ENCODE measurements at places on chromosomes 1 and 21.

- DNase-seq: no peak
Observed at GRCh38 chr1:223312705-223313414, 51.1 kb downstream of the SUSD4 start.

DNA sequence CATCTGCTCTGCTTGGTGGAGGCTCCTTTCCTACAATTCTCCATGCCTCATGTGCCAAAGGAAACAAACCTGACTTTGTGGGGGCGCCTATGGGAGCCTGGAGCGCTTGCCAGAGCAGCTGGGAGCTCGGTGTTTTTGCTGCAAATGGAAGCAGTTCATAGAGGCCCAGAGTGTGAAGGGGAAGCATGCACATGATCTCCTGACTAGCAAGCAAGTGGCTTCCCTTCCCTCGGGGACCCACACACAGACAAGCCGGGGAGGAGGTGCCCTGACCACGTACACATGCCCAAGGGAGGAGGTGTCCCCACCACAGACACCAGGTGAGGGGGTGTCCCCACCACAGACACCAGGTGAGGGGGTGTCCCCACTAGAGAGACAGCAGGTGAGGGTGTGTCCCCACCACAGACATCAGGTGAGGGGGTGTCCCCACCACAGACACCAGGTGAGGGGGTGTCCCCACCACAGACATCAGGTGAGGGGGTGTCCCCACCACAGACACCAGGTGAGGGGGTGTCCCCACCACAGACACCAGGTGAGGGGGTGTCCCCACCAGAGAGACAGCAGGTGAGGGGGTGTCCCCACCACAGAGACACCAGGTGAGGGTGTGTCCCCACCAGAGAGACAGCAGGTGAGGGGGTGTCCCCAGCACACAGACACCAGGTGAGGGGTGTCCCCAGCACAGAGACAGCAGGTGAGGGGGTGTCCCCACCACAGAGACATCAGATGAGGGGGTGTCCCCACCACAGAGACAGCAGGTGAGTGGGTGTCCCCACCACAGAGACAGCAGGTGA is 106.8 kb downstream of the CRYAA start:
- no peak for DNase-seq

- DNase-seq: no peak
Observed at GRCh38 chr1:53625049-53625448, 113.9 kb downstream of the GLIS1 start.

DNA sequence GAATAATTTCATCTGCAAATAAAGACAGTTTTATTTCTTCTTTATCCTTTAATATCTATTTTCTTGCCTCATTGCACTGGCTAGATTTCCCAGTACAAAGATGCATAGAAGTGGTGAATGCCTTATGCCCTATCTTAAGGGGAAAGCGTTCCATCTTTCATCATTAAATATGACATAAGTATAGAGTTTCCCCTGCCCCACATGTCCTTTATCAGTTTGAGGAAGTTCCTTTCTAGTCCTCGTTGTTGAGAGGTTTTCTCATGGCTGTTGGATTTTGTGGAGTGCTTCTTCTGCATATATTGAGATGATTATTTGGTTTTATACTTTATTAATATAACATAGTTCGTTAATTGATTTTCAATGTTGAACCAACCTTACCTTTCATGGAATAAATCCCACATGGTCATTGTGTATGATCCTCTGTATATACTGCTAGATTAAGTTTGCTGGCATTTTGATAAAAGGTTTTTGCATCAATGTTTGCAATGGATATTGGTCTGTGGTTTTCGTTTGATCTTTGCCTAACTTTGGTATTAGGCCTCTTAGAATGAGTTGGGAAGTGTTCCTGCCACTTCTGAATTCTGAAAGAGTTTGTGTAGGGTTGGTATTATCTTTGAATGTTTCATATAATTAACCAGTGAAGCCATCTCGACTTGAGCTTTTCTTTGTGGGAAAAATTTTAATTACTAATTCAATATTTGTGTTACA is 15.6 kb downstream of the PRKACB start:
- no peak for DNase-seq

DNA sequence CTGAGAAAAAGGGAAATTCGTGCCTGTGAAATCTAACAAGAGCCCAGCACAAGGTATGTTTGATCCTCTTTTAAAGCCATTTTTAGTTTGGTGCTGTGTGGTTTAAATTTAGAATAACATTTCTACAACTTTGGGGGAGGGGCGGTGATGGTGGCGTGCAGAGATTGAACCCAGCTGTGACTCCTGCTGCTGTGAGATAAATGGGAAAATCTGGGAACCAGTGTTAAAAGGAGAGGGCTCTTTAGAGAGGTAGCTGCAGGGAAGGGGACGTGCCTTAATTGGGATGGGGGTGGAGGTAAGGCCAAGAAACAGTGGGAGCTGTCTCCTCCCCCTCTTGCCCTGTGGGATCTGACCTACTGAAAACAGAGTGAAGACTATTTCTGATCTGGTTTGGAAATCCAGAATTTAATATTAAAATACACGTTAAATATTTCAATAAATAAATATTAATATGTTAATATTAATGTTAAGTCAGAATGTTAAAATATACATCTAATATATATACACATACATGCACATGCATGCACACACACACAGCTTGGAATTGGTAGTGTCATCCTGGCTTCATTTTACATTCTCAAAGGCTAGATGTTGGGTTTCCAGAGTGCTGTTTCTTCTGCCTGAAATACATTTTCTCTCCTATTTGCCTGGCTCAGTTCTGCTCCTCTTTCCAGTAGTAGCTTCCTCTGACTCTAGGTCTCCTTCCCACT is 30.1 kb upstream of the DNAJC6 start:
- DNase-seq: no peak

DNA sequence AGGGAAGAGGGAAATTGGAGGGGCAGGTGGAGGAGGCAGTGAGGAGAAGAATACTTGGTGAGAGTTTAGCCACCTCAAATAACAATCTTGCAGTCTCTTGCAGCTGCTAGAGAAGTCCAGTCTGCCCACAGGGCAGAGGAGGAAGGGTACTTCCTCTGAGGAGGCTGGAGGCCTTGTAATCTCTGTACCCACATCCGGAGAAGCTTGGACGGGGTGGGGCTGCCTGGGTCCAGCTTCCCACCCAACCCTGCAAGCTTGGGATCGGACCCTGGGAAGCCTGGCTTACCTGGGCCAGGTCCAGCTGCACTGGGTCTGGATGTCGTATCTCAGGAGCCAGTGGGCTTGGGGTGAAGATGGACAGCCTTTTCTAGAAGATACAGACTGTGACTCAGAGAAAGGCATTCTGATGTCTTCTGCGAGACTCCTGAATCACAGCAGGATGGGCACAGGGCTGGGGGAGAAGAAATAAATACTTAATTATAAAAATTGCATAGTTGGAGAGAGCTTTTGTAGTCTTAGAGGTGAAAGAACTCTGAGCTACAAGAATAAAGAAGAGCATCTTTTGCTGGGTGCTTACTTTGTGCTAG is 111.8 kb upstream of the JUN start:
- no peak for DNase-seq

DNA sequence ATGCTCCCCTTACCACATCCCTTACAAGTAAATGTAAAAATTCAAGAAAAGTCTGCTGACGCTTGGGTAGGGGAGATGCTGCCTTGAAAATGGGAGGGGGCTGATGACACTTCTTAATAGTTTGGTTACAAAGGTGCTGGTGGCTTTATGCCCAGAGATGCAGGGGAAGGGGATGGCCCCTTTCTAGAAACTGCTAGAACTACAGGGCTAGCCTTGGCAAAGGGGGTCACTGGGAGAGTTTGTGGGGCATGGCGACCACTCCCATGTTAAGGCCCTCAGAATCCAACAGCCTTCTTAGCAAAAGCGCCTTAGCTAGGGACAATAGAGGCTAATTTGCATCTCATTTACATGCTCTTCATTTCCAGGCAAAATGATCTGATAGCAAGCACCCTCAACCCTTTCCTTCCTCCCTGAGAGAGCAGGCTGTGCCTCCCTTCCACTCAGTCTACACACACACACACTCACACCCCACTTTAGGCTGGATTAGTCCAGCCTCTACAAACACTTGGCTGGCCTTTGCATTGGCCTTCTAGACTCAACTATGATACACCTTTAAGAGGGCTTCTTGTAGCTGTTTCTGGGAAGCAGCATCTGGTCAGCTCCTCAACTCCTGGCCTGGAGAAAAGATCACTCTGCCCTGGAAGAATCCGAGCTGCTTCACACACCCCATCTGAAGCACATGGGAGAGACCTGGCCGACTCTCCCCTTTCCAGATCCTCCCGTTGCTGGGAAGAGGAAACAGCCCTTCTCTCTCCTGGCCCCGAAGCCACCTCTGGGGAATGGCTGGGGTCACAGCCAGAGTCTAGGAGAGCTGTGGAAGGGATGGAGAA is 1.7 kb downstream of the SEMA6C start:
- DNase-seq: no peak

DNA sequence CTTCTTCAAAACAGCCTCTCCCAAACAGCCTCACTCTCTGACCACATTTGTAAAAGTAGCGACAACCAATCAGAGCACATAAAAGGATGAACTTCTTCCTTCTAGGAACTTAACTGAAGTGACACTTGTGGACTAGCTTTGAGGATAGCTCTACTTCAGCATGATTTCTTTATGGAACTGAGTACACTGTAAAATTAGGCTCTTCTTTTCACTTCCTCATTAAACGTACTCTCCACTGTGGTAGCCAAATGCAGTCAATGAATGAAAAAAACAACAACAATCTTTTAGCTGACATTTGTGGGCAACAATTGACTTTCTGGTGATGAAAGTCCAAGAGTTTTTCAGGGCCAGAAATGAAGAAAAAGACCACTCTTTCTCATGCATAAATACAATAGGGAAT is 9.6 kb downstream of the LRRC53 start:
- DNase-seq: no peak

- no peak for DNase-seq
Observed at GRCh38 chr1:244837597-244838258, 2.3 kb downstream of the COX20 start.

GRCh38 chr1:219666242-219666641 is 53.3 kb upstream of the ZC3H11B start:
- DNase-seq: no peak

DNA sequence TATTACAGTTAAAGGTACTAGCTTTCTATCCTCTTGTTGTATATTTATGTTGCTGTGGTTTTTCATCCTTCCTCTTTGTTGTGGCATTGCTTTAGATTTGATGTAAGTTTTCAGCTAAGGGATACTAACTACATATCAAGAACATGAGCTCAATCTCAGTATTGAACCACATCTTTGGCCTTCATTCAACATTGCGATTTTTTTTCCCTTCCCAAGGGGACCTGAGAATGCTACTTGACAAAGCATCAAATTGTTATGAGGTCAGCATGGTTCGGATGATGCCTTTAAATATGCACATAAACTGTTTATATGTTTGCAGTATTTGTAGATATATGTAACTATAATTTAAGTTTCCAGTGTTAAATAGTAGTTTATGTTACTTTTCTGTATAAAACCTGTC is 31.7 kb upstream of the GPR88 start:
- no peak for DNase-seq

DNA sequence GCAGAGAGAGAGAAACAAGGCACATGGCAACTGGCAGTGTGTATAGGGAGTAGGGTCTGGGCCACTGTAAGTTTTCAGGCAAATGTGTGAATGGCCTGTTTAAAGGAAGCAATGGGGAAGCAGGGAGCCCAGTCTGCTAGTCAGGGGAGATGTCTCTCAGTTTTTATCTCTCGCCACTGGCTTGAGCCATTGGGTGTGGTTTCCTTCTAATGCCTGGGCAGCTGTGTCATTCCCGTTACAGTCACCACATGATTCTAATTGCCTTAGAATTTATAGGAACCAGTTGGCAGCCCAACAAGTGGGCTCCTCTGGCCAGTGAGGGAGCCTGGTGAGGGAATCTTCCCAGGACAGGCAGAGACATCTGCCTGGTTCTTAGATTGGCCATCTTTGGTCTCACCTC is 182.4 kb downstream of the DISC1 start:
- DNase-seq: no peak

- DNase-seq: no peak
Observed at GRCh38 chr1:226534645-226535044, 13.9 kb upstream of the STUM start.

- DNase-seq: no peak
Observed at GRCh38 chr1:3787349-3787715, 9.0 kb downstream of the LRRC47 start.

GRCh38 chr1:35668506-35668905 is 27.2 kb upstream of the PSMB2 start:
- no peak for DNase-seq

DNA sequence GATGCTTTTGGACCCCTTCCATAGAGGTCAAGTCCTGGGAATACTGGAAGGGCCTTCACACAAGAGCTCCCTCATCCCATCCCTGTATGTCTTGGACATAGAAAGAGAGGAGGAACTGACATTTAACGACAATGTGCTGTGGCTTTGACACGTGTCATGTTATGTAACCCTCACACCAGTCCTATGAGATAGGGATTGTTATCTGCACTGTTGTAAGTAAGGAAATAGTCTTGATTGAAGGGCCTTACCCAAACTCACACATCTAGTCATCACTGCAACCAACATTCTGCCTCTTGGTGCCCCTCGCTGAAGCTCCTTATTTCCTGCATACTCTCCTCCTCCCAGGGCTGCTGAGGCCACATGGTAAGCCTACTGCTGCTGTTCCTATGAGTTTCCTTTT is 63.7 kb upstream of the ANGPTL1 start:
- no peak for DNase-seq

DNA sequence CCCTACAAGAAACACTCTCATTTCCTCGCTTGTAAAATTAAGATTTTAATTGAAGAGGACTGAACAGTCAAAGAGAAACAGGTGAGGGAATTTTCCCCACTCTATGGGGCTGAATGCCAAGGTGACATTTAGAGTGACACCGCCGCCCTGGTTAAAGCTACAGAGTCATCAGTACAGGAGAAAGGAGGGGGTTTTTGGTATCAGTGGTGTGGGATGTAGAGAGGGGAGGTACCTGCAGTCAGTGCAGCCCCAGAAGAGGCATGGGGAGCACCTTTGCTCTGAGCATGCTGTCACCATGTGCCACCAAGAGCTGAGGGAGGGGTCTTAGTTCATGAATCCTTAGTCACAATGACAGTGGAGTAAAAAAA is 2.8 kb downstream of the DIRAS3 start:
- no peak for DNase-seq

GRCh38 chr1:153831026-153831425 is 55.8 kb downstream of the SLC27A3 start:
- DNase-seq: no peak

- no peak for DNase-seq
Observed at GRCh38 chr1:9628541-9629444, 22.7 kb upstream of the PIK3CD start.

- no peak for DNase-seq
Observed at GRCh38 chr1:31723828-31724359, 20.1 kb upstream of the COL16A1 start.

- DNase-seq: no peak
Observed at GRCh38 chr1:182869241-182869666, 30.1 kb downstream of the DHX9 start.

GRCh38 chr1:2505461-2505994 is 20.9 kb downstream of the PANK4 start:
- DNase-seq: no peak

- DNase-seq: no peak
Observed at GRCh38 chr21:31064803-31065202, 26.5 kb upstream of the KRTAP19-8 start.

All from nucleus accumbens (tissue), 56 donors.